ENCODE measurements at places on chromosomes 2 and 18.

DNA sequence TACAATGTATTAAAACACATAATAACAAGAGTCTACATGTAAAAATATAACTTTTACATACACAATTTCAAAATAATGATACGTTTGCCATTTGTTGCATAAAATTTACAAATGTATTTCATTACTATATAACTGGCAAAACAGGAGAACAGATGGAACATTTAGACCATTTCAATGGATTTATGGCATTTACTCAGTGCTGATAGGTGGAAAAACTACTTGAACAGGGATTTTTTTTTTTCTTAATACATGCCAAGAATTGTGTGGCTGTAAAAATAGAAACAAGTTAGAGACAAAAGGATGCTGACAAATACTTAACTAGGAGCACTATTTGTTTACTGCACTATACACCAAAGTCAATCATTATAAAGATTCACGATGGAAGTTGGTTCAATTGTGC lies 266.8 kb upstream of the CCDC68 start:
- DNase-seq, result no peak

- no peak for DNase-seq
Observed at GRCh38 chr2:3970791-3971651, 267.6 kb downstream of the DCDC2C start.

DNA sequence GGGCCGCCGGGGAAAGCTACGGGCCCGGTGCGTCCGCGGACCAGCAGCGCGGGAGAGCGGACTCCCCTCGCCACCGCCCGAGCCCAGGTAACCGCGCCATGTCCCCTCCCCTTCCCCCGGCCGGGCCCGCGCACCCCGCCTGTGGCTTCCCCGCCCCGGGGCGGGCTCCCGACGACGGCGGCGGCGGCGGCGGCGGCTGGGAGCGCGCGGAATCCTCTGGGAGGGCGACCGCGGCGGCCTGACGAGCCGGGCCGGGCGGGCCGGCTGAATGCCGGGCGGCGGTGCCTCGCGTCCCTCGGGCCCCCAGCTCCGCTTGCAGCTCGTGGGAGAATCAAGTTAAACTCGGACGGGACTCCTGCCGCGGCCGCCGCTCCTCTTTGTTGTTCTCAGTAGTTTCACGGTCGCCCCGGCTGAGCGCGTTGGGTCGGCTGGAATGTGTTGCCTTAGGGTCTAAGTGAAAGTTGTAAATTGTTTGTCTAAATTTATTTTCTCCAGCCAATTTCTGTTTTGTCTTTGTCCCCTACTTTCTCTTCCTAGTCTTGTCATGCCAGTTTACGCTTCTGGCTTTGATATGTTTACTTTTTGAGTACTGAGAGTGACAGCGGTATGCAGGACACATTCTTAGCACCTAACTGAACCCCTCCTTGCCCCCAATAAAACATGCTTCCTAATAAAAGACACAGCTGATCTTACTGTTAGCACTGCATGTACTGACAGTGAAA lies 685 bp downstream of the SMAD4 start:
- peak; percentile 49 for DNase-seq

DNA sequence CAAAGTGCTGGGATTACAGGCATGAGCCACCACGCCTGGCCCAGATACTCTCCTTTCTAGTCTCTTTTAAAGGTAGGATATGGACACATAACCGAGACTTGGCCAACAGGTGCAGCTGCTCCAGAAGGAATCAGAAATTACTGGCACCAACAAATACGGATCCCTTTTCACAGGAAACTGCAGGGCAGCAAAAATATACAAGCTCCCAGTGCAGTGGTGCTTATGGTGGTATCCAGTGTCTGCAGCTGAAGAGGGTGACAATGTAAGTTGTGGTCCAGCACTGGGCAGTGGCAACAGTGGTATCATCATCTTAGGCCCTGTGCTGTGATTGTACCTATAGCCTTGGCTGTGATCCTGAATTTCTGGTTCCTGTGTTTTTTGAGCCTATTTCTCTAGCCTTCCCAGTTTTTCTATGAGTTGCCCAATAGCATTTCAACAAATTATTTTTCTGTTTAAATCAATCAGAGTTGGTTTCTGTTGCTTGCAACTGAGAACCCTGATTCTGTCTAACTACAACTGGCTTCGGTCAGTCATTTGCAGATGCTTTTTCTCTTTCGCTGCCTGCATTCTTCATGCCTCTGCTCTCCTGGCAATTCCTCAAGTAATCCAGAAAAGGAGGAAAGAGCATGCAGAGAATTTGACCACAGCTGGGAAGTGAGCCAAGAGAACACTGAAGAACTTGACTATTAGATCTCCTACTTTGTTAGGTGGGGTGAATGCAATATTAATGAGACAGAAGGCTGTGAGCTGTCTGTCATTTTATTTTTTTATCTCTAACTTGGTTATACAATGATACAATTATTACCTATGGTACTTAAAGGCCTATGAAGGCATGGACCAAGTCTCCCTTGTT lies 30.8 kb upstream of the EML4 start:
- DNase-seq, result no peak
